ENCODE measurements at places on chromosomes 4 and X.

- no peak for DNase-seq
Measured at GRCh38 chr4:107304699-107305286, 268.7 kb upstream of the DKK2 start.

DNA sequence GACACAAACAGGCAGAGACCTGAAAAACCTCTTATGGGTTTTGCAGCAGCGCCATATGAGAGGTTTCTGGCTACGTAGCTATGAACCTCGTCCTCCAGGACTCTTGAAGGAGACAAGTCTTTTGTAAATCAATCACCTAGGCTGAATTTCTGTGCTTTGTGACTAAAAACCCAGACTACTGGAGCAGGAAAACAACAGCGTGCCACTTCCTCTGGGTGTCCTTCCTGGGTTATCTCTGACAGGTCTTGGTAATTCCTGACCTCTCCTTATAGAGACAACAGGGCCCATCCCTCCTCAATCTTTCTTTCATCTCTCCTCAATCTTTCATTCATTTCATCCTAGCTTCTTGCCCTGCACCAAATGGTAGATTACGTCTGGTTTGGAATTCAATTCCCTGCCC lies 5.7 kb downstream of the S100P start:
- no peak for DNase-seq

DNA sequence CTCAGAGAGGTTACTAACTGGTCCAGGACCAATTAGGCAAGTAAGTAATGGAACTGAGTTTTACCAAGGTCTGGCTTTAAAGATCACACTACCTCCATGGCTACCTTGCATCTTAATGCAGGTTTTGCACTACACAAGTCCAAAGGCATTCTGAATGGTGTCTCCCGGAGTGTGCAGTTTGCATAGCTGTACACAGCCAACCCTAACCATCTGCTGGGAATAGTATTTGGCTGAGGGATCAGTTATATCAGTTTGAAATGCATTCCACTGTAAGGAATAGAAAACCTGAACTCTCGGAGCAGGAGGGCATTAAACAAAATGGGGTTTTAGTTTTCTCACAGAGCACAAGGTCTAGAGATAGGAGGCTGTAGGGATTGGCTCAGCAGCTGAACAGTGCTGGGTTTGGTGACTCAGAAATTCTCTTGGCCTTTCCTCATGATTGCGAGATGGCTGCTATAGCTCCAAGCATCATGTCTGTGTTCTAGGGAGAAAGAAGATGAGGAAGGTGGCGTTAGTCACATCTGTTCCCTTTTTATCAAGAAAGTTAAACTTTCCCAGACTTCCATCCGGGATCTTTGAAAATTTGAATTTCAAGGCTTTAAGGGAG lies 177.1 kb downstream of the NHS start:
- no peak for DNase-seq

GRCh38 chrX:73213734-73214425 lies 771 bp downstream of the NAP1L2 start:
- no peak for DNase-seq

- no peak for DNase-seq
Measured at GRCh38 chr4:79048878-79049277, 109.6 kb upstream of the PAQR3 start.

DNA sequence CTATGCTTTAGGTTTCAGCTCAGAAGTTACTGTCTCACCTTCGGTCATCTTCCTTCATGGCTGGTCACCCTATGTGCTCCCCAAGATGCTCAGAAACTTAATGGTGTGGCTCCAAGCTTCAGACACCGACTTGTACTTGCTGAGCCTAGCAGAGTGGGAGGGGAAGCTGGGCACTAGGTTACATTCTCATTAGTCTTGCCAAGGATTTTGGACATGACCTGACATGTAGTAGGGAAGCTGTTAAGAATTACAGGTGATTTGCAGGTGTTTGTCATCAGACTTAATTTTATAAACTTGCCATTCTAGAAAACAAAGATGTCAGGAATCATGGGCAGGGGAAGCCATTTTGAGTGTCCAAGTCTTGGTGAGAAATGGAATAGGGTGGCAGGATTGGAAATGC lies 72.4 kb downstream of the CCNG2 start:
- DNase-seq: no peak

DNA sequence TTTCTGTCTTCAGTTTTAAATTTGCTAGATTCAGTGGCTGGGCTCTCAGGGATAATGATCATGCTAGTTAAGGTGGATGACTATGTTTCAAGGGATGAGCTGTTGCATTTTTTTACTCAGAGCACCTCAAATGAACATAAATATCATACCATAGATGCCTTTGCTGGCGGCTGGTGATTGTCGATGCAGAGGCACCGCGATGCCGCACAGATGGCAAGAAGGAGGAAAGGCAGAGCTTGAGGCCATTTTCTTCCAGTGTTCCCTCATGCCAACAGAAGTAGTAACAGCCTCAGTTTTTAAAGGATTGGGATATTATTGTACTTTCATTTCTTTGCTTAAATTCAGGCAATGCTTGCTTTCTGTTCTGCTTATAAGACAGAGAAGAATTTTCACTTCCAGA lies 654.7 kb upstream of the IGFBP7 start:
- peak; percentile 16 for DNase-seq

DNA sequence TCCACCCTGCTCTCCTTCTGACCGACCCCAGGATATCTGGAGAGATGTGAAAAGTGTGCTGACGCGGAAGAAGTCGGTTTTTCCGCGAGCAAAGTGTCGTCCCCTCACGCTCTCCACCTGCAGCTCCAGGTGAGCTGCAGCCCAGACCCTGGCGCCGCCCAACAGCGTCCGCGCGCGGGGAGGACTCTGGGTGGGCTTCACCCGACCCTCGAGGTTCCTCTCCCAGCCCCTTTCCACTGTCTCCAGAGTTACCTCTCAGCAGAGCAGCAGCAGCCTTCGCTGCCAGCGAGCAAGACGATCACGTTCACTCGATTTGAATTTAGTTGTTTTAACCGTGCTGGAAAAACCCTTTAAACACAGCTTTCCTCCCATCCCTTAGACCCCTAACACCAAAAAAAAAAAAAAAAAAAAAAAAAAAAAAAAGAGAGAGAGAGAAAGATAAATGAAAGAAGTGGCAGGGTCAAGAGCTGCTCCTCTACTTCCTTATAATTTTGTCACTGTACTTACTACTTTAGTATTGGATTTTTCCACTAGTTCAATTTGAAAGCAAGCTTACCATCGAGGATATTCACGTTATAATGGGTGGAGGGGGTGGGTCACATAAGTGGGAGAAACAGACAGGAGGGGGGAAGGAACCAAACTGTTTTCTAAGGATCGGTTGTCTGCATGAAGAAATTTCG lies 758 bp upstream of the NR3C2 start:
- DNase-seq: no peak

GRCh38 chr4:142336251-142336934 lies 509.7 kb downstream of the INPP4B start:
- DNase-seq: no peak

DNA sequence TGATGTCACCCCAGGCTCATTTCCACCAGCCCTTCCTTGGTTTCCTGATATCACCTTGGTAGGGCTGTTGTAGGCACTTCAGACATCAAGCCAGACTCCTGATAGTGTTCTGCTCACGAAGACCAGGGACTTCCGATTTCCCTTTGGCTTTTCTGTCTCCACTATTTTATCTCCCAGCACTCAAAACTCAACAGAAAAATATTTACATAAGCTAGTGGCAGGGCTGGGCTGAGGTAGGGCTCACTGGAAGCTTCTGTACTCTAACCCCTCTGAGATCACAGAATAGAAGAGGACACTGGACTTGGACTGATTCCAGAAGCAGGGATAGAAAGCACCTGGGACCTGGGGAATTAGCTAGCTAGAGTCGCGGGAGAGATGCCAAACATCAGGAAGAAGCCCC lies 34.4 kb upstream of the EFNB1 start:
- no peak for DNase-seq

DNA sequence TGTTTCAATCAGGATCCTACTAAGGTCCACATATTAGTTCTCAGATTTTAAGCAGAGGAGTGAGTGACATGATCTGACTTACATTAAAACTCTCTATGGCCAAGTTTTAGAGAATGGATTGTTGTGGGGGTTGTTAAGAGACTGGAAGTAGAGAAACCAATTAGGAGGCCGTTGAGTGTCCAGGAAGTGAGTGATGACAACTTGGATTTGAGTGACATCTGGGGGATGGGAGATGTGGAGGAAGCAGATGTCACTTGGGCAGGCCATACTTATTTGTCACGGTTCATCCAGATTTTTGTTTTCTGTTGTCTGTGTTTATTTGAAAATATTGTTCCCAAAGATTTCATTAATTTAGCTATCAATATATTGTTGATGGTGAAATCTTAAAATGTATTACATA lies 28.3 kb downstream of the ADD1 start:
- DNase-seq: no peak

GRCh38 chrX:1027133-1027532 lies 185.3 kb downstream of the CRLF2 start:
- DNase-seq: no peak

DNA sequence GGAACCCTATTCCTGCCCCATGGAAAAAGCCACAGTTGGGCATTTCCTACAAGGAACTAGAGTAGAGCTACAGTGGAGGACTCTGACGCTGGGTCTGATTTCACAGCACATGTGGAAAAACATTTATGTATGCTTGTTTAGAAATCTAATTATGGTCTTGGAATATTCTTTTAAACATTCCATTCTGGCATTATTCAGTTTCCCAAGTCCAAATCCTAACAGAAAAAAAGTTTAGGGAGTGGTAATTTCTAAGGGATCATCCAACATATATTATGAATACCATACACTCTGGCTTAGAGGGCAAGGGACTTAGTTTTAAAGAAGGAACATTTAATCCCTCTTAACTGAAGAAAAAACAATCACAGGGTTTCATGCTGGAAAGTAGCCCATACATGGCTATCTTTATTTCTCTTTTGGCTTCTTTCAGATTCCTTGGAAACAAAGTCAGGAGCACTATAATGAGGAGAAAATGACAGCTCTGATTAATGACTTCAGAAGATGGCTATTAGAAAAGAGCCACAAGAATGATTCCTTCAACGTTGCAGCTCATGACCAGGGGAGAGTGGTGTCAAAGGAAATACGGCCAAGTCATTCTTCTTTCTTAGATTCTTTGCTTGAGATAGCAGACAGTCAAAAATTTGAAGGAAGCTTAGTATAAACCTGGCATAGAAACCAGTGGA lies 56.1 kb downstream of the CNGA2 start:
- no peak for DNase-seq

DNA sequence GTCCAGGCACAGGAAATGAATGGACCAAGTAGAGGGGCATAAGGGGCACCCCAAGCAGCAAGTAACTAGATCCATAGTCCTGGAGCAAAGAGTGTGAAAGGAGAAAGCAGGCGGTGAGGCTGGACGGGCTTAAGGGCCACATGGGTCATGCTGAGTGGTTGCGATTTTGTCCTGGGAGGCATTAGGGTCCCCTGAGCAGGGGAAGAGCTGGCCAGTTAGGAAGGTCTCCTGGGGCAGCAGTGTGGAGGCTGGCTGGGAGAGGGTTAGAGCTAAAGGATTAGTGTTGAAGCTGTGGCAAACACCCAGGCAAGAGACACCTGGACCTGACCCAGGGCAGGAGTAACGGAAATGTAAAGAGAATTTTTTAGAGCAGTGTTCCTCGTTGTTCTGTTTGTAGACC lies 26.5 kb downstream of the MYOZ2 start:
- no peak for DNase-seq

DNA sequence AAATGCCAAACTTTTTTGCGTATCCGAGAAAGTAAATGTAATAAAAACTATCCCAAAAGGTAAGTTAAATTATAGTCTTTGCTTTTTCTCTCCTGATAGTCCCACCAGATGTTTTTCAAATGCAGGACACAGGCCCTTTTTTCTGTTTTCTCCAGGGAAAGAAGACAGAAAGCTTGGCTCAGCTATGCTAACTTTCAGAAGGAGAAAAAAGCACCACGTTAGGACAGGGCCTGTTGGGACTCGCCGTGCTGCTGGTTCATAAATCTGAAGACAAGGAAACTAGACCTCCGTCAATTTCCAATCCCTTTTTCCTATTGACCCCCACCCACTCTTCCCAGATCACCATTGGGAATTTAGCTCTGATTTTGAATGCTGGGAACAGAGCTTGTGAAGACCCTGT lies 220.9 kb upstream of the SFRP2 start:
- no peak for DNase-seq

DNA sequence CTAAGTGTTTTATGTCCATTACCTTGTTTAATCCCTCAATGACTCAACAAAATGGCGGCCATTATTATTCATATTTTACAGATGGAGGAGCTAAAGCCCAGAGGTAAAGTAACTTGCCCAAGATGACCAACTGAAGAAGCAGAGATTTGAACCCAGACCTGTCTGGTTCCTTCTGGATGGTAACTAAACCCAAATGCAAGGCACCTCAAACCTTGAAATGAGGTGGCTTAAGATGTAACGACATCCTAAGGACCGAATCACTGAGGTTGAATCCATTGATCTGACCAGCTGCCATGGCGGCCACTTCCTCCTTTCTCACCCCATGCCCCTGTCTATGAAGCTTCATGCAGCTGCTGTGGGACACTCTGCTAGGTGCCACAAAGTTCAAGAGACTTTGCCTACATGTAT lies 932 bp downstream of the TLR10 start:
- no peak for DNase-seq

DNA sequence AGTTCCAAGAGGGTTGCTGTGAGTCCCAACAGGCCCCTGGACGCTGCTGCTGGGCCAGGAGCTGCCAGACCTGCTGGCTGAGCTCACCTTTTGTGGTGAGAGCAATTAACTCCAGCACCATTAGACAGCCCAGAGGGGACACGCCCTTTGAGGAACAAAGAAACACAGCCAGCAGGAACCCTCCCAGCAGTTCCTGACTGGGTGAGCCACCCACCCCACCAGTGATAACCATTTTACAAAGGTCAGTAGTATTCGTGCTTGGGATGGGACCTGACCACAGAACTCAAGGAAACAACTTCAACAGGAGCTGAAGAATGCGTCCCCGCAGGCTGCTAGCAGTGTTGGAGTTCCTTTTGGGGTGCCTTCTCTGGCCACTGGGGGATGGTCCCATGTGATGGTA lies 38.8 kb upstream of the AFAP1 start:
- DNase-seq: no peak

- DNase-seq: no peak
Measured at GRCh38 chrX:143231492-143231891, 205.8 kb downstream of the SPANXN4 start.

Measured in hippocampal formation (tissue), 2 donors.